ENCODE measurements at places on chromosomes 12 and 14.

DNA sequence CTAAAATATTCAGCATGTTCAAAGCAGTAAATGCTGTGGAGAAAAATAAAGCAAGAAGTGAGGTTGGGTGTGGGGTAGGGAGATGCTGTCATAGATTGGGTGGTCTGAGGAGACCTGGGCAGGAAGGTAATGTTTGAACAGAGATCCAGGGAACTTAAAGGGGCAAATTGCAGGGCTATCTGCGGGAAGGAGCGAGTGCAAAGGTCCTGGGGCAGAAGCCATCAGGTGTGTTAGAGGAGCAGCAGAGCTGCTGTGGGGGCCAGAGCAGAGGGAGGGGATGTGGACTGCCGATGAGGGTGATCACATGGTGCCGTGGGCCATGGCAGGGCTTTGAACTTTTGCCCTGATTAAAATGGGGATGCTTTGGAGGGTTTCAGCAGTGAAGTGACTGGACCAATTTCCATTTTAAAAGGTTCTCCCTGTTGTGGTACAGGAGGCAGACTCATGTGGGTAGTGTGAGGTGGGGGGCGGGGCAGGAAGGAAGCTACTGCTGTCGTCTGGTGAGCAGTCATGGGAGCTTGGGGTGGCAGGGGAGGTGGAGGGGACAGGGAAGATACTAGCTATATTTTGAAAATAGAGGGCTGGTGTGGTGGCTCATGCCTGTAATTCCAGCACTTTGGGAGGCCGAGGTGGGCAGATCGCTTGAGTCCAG lies 145.0 kb downstream of the AACS start:
- H3K27ac ChIP-seq = no peak overlapping the region
- peak; percentile 20 for DNase-seq
- H3K36me3 ChIP-seq = no peaks in the 10 kb centered on the region
- no peak overlapping the region for H3K4me3 ChIP-seq
- H3K27me3 ChIP-seq = peaks cover 16% of the 10 kb centered on the region

- H3K27ac ChIP-seq = no peak overlapping the region
- H3K36me3 ChIP-seq = no peaks in the 10 kb centered on the region
- peaks cover 6% of the 10 kb centered on the region for H3K4me1 ChIP-seq
These were observed 44.0 kb upstream of the FRMD6 start for GRCh38 chr14:51607711-51608110.

DNA sequence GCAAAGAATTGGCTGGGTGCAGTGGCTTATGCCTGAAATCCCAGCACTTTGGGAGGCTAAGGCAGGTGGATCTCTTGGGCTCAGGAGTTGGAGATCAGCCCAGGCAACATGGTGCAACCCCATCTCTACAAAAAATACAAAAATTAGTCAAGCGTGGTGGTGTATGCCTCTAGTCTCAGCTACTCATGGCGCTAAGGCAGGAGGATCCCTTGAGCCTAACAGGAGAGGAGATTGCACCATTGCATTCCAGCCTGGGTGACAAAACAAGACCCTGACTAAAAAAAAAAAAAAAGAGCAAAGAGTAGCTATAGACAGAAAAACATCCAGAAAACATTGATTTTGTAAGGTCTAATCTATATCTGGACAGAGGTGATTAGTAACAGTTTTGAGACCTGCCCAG lies 25.0 kb downstream of the KIF21A start:
- peaks cover 16% of the 10 kb centered on the region for H3K36me3 ChIP-seq
- H3K4me1 ChIP-seq = peaks cover 2% of the 10 kb centered on the region
- no peak overlapping the region for H3K27ac ChIP-seq
- no peak overlapping the region for H3K4me3 ChIP-seq
- no peak for DNase-seq

- peak overlapping the region; percentile 11 for H3K27ac ChIP-seq
- H3K4me3 ChIP-seq = no peak overlapping the region
- peaks cover 46% of the 10 kb centered on the region for H3K36me3 ChIP-seq
- H3K27me3 ChIP-seq = no peaks in the 10 kb centered on the region
- H3K4me1 ChIP-seq = peaks cover 27% of the 10 kb centered on the region
These were observed 19.1 kb upstream of the AMN start for GRCh38 chr14:102903248-102903888.

Measured in activated naive CD4-positive, alpha-beta T cell treated with anti-CD3 and anti-CD28 coated beads for 36 hours (primary cell).